ENCODE measurements at places on chromosomes 3 and 15. TPM values are rescaled to one million over a fixed set of nuclear protein-coding genes. Genes with fewer than 3 reads are reported as not detected.

GRCh38 chr3:153572165-153572564 lies 410.1 kb downstream of the RAP2B start:
- DNase-seq: no peak

- no peak for DNase-seq
Measured at GRCh38 chr3:174251681-174252080, 607.5 kb upstream of the NAALADL2 start.

- no peak for DNase-seq
Measured at GRCh38 chr3:71345429-71346040, 238.0 kb downstream of the FOXP1 start.

DNA sequence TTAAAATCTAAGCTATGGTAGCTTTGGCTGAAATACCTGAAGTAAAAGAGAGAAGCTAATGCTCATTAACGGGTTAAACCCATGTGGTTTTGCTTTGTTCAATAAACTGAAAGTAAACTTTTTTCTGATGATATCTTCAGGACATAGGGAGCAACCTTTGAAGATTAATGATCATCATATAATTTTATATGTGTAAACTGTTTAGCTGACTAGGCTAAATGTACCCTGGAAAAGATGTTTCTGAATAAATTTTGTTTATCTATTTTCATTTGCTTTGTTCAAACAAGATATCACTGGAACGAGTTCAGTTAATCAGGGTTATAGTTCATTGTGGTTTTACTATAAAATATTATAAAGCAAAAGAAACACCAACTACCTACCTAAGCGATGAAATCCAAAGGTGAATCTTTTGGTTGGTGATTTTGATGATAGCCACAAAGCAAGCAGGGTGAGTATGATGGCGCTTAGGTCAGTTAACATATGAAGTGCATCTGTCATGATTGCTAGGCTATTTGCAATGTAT lies 11.7 kb downstream of the SLC30A4 start:
- DNase-seq: no peak

- DNase-seq: no peak
Measured at GRCh38 chr3:194806991-194807630, 121.4 kb downstream of the FAM43A start.

DNA sequence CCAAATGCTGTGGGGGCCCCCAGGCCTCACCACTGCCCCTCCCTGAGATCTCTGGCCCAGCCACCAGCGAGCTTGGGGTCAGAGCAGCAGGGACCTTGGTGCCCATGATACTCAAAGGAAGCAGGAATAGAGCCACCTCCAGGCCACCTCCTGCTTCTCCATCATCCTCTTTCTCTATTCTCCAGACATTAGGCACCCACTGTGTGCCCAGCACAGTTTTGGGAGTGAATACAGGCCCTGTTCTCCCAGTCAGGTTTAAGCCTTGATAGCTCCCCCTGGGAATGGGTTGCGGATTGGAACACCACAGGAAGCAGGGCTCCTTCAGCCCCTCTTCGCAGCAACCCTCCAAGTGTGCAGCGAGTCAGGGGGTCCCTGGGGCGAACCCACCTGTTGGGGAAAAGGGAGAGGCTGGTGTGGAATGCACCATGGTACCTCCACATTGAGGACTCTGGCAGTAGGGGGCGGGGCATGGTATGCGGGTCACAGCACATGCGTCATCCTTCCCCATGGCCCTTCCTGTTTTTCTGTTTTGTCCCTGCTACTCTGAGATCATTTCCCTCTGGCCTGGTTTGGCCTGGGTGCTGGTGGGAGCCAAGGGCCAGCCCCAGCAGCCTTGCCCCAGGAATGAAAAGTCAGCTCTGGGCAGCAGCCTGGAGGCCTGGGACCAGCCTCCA lies 14.2 kb upstream of the SEMA3B start:
- DNase-seq: no peak

DNA sequence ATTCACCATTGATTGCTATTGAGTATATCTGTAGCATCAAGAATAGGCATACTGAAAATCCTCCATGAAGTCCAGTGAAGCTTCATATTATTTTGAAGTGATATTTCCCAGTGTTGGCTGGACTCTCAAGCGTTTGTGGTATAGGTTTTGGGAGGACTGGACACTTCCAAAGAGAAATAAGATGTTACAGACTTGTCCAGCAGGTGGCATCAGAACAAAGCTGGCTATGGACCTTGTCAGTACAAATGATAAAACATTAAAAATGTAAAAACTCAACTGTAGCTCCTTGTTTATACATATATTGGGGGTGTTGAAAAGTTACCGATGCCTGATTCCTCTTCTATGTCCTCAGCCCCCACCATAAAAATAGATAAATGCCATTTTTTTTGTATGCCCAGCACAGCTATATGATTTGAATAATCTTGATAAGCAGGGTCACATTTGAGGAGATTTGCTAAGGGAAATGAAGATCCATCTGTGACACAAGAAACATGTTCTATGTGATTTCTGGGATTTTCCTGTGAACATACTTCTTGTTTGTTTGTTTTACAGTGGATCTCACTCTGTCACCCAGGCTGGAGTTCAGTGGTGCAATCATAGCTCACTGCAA lies 54.5 kb upstream of the GOLGA6B start:
- no peak for DNase-seq

DNA sequence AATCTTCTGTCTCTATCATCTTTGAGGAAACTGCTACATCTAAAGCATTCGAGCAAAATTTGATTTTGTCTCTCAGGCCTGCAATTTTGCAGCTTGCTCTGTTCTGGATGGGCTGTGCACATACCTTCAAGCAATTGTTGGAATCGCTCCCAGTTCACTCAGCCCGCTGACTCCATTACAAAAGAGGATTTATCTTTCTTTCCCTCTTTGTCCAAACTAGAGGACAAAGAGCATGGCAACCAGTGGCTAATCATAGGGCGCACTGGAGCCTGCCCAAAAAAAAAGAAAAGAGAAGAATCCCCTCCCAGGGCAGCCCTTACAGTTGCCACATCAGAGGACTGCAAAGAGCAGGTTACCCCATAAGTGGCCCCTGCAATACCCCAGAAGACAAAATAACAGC lies 49.0 kb upstream of the DUT start:
- no peak for DNase-seq

DNA sequence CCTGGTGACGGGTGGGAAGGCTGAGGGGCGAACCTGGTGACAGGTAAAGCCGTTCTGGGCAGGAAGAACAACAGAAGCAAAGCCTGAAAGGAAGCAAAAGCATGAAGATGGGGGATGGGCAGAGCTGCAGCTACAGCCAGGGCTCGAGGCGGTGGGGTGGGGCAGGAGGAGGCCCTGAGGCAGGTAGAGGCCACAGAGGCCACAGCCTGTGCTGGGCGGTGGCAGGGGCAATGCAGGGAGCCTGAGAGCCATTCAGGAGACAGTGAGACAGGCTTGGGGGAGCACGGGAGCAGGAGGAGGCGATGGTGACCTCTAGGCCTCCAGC lies 8.2 kb downstream of the PCSK6 start:
- DNase-seq: no peak

DNA sequence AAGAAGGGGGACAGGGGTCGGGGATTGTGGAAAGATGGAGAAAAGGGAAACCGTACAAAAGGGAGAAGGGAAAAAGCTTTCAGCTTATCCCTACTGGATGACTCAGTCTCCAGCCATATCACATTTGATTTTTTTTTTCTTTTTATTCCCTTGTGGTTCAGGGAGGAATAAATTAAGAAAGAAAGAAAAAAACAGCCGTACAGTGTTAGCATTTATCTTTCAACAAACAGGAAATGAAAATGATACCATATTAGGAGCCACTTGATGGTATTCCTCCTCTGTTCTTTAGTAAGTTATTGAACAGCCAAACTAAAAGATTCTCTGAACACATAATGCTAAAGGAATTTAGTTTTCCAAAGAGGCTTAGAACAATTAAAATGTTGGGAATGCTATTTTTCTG lies 594.4 kb downstream of the FOXP1 start:
- DNase-seq: no peak

DNA sequence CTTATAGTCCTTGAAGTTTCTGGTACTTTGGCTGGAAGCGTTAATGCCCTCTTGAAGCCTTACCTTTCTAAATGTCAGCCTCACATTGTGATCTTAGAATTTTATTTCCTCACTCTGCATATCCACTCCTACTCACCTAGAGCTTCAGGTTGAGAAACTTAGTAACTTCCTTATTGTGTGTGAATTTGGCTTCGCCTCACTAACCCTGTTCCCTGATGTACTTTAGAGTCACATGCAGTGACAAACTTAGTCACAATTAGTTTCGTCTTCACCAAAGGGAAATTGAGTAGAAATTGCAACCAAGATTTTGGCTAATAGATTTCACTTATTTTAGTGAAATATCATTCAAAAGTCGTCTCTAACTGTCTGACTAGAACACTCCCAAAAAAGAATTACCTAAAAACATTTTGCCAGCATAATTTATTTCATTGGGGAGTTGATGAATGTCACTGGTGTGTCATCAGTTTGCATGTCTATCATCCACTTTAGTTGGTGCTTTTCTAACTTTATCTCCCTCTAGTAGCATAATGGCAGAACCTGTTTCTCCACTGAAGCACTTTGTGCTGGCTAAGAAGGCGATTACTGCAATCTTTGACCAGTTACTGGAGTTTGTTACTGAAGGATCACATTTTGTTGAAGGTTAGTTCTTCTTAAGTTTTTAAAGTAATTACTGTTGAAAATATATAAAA lies 960 bp downstream of the MFN1 start:
- DNase-seq: no peak

- DNase-seq: no peak
Measured at GRCh38 chr15:88448991-88449461, 18.2 kb downstream of the MRPL46 start.

GRCh38 chr3:171284308-171285075 lies 175.7 kb downstream of the TNIK start:
- DNase-seq: no peak

GRCh38 chr3:43436507-43437140 lies 150.3 kb downstream of the SNRK start:
- no peak for DNase-seq

DNA sequence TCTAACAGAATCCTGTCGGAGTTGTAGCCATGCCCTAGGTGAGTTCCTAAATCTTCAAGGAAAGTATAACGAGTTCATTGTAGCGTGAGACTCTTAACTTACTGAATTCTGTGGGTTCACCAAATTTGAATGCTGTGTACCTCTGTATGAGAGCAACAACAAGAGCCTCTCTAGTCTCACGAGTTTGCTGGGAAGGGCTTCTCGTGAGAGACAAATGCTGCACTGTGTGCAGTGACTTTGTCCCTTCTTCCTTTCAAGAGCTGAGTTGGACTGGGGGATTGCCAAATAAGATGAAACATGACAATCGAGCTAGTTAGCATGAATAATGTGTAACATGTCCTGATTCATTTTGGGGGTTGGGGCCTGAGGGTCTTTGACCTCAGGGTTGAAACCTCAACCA lies 32.2 kb downstream of the KAT2B start:
- no peak for DNase-seq

IMPG2 gene
- total RNA-seq: 0.80 TPM

TRIM42 gene
- not detected for total RNA-seq

THRB gene
- 3.1 TPM for total RNA-seq

ADGRG7 gene
- not detected for total RNA-seq

GREM1 gene
- 142 TPM for total RNA-seq

STAB1 gene
- not detected for total RNA-seq

ATP13A5 gene
- not detected for total RNA-seq
